ENCODE measurements at places on chromosomes 4 and X.

GRCh38 chrX:40174001-40174853, 76.5 kb upstream of the BCOR start:
- no peak for DNase-seq

DNA sequence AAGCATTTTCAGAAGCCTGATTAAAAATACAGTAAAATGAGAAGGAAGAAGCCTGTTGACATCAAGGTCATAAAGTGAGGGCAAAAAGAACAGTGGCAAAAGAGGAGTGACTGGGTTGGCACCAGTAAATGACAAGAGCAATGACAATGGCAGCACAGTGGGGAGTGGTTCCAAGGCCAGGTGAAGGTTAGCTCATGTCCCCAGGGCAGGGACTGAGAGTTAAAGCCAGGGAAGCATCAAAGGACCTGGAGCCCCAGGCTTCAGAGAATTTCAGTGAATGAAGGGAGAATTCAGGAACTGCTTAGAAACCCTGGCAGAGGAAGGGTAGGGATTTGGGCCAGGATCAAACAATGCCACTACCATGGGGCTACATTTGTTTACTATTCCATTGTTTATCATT, 8.8 kb upstream of the PIGA start:
- DNase-seq: no peak

DNA sequence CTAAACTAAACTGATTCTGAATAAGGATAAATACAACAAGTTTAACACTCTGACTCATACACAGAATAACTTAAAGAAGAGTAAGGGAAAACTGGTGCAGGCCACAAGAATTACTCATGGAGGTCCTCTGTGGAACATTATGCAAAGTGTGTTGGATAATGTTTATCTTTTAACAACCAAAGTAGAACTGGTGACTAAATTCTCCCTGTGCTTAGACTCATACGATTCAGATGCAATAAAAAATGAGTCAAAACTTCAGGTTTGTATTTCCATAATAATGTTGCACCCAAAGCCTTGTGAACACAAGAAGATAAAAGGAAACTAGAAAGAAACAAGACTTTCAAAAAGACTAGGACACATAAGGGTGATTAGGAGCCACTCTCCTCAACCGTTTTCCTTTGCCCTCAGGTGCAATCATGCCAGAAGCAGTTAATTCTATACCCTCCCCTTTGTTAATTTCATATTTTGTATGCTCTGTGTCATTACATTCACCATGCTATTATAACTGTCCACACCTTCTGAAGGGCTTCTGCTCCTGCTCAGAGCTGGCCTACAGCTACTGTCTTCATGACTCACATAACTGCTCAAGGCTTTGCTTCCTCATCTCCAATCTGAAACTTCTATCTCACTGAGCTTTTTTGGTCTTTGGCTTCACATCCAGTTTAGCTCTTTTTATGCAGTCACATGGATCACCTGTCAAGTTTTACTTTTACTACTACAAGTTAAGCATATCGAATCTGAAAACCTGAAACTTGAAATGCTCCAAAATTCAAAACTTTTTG, 60.2 kb downstream of the KCNIP4 start:
- DNase-seq: peak; percentile 91

DNA sequence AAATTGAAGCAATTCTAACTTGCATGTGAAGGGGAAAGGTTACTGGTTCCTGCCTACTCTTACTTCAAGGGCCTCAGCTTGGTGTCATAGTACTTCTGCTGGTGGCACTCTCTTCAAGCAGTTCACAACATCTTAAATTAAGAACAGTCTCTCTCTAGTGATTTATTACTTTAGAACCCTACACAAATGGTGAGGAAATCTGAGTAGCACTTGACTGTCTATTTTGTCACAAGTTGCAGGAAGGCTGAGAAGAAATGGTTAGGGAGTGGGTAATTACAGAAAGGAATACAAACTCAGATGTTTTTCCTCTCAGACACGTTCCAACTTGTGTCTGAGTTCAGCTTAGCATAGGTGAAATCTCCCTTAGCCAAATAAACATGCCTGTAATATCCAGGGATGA, 242.3 kb upstream of the GRIA3 start:
- no peak for DNase-seq

- no peak for DNase-seq
Observed at GRCh38 chr4:20020056-20020455, 231.6 kb upstream of the SLIT2 start.

- no peak for DNase-seq
Observed at GRCh38 chrX:41666251-41666650, 22.5 kb upstream of the GPR34 start.

DNA sequence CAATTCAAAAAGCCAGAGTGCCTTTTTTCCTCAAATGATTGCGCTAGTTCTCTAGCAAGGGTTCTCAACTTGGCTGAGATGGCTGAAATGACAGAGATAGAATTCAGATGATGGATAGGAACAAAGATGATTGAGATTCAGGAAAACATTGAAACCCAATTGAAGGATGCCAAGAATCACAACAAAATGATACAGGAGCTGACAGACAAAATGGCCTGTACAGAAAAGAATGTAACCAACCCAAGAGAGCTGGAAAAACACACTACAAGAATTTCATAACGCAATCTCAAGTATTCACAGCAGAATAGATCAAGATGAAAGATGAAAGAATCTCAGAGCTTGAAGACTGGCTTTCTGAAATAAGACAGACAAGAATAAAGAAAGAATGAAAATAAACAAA, 51.7 kb upstream of the MMAA start:
- no peak for DNase-seq

DNA sequence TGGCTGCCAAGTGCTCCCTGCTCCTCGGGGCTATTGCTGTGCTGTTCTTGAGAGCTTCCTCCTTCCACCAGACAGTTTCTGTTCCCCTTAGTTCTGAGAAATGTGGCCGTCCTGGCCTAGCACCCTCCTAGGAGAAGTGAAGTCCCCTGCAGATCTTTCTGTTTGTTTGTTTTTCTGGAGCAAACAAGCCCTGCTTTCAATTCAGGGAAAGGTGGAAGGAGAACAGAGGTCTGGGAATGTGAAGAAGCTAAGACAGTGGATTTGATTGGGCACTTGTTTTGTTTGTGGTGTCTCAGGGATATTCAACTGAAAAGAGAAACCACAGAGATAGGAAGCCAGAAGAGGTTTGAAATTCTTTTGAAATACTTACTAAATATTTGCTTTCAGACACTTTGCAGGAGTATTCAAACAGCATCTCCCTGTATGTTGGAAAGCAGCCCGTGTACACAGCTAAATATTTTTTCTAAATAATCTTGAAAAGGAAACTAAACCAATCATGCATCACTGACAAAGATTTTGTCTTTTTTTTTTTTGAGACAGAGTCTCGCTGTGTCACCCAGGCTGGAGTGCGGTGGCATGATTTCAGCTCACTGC, 36.5 kb upstream of the PPM1K start:
- DNase-seq: peak; percentile 1

GRCh38 chrX:100687546-100687945, 43.5 kb downstream of the SRPX2 start:
- no peak for DNase-seq

- DNase-seq: no peak
Observed at GRCh38 chrX:131331152-131331551, 42.0 kb upstream of the IGSF1 start.

DNA sequence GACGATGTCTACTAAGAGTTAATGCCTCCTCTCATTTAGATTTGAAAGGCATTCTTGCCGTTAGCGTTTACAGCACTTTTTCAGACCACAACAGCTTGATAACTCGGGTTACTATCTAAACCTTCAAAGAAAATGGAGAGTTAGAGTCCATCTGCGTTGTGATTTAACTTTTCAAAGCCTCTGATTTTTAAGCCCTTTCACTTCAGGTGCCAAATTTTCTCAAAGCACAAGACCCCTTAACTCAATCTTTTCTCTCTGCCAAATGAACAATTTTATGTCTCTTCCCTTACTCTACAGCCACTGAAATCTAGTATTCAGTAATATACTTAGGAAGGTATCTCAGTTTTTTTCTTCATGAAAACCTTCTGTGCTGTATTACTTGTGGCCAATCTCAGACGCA, 310.5 kb downstream of the TENM3 start:
- DNase-seq: no peak

DNA sequence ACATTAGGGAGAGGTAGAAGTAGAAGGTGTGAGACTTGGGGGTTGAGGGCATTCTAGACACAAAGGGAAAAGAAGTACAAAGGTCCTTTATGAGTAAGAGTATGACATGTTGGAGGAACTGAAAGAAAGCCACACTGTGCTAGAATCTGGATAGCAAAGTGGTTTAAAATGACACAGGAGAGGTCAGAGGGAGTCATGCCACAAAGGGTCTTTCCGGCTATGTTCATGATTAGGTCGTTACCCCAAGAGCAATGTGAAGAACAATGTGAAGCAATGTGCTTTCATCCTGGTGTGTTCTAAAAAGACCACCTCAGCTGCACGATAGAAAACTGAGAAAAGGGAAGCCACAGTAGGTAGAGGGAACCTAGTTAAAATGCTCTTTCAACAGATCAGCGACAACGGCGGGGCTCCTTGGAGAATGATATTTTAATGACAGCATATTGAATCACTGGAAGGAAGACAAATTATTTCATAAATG, 29.2 kb downstream of the SMIM14 start:
- DNase-seq: no peak

DNA sequence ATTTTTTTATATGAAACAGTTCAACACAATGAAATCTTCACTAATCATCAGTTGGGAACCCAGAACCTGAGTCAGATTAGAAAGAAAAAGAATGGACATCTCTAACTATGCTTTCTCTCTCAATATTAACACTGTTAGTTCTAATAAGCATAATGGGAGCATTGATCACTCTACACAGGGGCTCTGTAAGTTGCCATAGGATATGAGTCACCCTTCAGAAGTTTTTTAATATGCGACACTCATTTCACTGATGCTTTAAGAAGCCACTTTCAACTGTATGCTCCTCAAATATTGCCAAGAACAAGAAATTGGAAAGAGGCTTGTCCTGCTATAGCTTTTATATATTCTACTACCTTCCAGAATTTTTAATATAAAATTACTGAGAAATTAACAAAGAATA, 187.0 kb downstream of the AASDH start:
- peak; percentile 19 for DNase-seq

DNA sequence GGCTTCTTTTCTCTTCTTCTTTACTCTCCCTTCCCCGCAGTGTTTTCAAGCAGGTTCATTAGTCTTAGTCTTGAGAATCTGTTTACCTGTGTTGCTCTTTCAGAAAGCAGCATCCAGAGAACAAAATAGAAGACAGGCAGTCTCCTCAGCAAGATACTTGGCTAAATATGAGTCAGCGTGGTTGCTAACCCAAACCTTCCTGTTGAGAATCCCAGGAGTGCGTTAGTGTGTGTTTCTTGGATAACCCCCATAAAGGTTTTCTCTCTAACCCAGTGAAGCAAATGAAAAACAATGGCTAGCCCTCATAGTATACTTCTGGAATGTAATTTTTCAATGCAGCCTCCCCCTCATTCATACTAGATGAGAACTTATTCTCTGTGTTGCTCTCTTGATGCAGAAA, 41.1 kb downstream of the BMPR1B start:
- DNase-seq: peak; percentile 74

- DNase-seq: no peak
Observed at GRCh38 chrX:130575831-130576389, 174.1 kb downstream of the RBMX2 start.

DNA sequence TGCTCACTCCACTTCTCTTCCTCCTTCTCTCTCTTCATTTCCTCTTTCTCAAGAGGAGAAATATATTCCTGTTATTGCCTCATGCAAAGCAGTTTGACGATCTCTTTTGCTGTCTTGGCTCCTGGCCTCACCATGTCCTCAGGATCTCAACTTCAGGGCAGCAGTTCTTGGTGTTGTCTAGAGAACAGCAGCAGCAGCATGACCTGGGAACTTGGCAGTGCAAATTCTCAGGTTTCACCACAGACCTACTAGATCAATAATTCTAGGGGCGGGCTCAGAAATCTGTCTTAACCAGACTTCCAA, 193.4 kb upstream of the EDNRA start:
- no peak for DNase-seq

DNA sequence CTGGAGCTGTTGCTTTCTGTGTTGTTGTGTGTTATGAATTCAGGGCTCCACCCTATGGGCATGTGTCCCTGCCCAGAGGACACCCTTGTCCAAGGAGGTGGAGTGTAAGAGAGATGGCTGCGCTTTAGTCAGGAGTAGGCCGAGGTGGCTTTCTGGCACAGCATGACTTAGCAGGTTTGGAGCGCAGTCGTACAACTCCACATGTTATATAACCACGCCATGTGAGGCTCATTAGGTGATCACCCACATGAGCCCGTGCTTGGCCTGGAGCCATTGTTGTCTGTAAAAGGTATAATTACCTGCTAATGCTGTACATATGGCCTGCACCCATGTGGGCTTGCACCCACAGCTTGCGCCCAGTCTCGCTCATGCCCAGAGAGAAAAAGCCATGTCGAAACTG, 15.8 kb upstream of the ANAPC4 start:
- DNase-seq: no peak

GRCh38 chrX:70446380-70447350, 2.0 kb downstream of the DLG3 start:
- no peak for DNase-seq

- DNase-seq: no peak
Observed at GRCh38 chrX:131987252-131987651, 35.9 kb upstream of the STK26 start.

DNA sequence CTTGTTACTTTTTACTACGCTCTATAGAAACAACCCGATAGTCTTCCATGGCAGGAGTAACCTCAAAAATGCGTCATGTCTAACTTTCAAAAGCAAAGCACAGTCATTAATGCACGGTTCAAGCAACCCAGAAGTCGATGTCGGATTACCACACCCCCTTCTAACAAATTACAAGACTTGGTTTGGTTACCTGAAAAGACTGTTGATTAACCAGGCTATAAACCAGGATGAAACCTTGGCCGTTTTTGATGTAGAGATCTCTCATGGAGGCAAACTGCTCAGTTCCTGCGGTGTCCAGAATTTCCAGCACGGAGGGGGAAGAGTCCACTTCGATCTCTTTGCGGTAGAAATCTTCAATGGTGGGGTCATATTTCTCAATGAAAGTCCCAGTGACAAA, 2.4 kb downstream of the RAP2C start:
- DNase-seq: peak; percentile 17

DNA sequence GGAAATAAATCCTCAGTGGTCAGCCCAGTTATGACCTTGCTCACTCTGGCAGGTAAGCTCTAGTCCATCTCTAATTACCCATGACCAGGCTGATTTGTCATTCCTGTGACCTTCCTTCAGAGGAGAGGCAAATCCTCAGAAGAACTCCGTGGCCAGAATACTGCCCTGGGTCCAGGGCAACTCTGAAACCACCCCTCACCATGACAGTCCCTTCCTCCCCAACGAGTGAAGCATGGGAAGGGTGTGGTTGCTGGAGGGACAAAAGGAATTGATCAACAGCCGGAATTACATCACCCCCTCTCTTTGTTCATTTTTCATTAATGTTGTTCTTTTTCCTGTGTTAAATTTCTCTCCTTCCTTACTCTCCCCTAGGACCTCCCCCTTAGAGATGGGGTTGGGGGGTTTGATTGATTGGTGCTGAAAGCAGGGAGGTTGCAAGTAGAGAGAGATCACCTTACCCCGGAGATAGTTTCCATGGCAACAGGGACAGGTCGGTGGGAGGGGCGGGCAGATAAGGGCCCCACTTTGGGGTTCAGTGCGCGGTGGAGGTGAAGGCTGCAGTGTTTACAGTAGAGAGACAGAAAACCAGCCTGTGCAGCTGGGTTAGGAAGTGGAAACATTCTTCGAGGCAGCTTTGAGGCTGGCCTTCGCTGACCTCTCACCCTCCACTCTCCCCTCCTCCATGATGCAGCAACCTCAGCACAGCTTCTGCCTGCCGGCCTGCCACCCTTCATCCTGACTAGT, 647.4 kb downstream of the BCOR start:
- no peak for DNase-seq

- peak; percentile 88 for DNase-seq
Observed at GRCh38 chrX:39196192-39197102, 395.2 kb downstream of the MID1IP1 start.
